ENCODE measurements at places on chromosomes 1 and 21.
A peak's percentile ranks its signal among the peaks of the same experiment; 100 is the strongest.

DNA sequence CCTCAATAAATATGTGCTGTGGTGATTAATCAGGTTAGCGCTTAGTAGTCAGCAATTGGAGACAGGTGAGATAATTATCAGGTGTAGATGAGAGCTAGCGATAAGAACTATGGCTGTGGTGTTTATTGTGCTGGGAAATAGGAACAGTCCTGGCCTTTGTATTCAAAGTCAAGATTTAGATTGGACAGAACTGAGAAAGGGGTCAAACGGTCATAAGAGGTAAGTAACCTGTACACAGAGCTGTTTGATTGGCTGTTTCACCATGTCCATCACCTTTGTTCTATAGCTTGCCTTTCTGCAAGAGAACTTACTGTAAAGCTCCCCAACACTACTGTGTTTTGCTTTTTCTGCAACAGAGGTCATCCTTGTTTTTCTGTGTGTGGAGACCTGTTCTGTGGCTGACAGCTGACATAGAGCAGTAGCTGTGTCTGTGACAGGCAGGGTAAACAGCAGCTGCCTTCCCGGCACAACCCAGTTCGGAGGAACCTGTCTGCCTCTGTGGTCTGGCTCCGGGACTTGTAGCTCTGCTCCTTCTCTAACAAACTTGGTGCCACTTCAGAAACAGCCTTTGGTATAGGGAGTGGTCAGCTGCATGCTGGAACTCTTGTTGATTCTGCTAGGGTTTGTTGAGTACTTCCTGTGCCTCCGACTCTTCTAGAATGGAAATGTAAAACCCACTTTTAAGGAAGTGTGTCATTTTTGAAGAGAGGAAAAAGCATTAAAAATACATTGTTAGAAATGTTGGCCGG is 21.1 kb upstream of the CDC42 start:
- DNase-seq = no peak

DNA sequence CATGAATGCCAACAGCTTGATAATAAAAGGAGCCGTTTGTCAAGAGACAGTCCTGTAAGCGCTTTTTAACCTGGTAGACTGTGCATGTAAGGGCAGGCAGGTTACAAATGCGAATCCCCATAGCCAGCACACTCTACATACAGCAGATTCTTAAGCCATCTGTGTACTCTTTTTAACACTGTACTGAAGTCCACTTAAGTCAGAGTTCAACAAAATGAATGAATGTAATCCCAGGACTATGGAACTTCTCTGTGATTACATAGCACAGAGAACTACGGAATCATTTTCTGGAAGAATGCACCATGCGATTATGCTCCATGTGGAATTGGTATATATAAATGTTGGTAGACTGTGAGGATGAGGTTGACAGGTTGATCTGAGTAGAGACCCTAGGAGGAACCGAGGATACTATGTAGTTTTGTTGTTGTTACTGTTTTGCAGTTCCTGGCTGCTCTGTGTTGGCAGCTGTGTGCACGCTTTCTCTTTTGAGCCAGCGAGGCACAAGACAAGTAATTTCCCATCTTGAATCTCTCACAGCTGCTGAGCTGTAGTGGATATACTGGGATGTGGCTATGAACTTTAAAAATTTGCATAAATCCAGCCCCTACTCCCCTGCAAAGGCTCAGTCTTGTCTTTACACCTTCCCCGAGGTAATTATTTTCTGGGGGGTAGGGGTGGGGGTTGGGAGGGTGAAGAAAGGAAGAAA is 21.9 kb downstream of the LRRC8D start:
- DNase-seq = peak; percentile 68

DNA sequence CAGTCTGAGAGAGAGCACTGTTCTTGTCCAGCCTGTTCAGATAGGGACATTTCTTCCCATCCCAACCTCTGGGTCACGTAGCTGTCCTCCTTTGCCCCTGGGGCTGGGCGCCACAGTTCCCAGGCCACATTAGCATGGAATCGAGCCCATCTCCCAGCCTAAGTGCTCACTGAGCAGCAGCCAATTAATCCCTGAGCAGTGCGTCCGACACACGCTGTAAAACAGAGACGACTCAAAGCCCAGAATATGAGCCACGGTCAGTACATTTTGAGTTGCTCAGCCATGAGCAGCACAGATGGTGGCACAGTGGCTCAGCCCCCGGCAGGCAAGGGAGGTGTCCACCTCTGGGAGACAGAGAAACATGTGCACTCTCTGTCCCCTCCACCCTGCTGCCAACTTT is 267.4 kb downstream of the NPHP4 start:
- DNase-seq = no peak

DNA sequence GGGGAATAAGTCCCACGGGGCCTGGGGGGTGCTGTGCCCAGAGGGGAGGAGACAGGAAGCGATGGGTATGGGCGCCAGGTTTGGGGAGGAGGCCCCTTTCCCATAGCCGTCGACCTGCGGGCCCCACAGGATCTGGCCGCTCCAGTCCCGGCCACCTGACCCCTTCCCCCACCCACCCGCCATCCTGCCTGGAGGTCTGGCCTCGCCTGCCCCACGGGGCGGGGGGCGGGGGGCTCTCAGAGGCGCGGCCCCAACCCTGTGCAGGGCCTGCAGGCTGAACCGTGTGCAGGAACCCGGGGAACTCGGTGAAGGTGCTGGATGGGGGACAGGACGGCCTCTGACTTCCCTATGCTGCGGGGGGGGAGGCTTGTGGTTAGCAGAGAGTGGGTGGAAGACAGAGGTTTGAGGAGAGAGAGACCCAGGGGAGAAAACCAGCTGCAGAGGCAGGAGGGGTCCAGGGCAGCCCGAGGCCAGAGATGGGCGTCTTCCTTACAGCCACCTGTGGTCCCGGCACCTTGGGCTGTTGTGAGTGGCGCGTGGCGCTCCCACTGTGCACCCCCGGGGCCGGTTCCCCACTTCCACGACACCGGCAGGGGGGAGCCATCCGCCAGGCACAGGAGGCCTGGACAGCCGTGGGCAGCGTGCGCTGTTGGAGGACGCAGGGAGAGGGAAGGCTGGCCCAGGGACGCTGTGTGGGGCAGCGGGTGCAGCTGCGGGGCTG is 2.5 kb upstream of the TNFRSF18 start:
- DNase-seq = no peak

DNA sequence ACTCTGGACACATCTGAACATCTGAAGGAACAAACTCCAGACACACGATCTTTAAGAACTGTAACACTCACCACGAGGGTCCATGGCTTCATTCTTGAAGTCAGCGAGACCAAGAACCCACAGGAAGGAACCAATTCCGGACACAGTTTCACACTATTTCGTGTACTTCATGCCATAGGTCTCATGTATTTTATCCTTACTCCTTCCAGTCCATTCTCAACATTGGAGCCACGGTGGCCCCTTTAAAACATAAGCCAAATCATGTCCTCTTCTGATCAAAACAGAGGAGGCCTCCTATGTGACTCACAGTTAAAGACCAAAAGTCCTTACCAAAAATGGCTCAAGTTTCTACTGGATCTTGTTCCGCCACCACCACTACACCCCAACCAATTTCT is 29.8 kb upstream of the RCOR3 start:
- no peak for DNase-seq

GRCh38 chr1:63746129-63746864 is 27.5 kb upstream of the ROR1 start:
- peak; percentile 98 for DNase-seq

- no peak for DNase-seq
Observed at GRCh38 chr1:176778056-176778455, 315.1 kb downstream of the PAPPA2 start.

- DNase-seq = no peak
Observed at GRCh38 chr1:180923887-180924286, 11.2 kb downstream of the KIAA1614 start.
